Small intestine (tissue), 16 donors: ENCODE measurements at places on chromosomes 13 and 19. TPM values are rescaled to one million over a fixed set of nuclear protein-coding genes. Genes with fewer than 3 reads are reported as not detected.

Gene ZNF441
- 1.6 TPM for polyA plus RNA-seq

DNA sequence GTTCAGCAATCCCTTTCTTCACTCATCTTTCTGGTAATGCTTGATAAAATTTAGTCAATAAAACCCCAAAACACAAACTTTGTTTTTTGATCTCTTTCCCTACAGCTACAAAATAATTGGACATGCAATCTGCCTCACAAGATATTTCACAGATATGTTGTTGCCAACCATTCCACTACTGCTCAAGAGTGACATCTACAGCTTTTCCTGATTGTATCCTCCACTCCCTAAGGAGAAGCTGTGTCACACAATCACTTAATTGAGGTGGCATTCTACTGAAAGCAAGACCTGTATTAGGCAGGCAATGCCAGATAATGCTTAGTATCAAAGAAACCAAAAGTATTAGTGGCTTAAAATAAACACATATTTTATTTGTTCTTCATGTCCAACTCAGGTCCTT lies 1646.2 kb upstream of the SPRY2 start:
- H3K27ac ChIP-seq: no peak overlapping the region
- DNase-seq: peak; percentile 1
- H3K36me3 ChIP-seq: no peaks in the 10 kb centered on the region

Gene C19orf38
- 2.6 TPM for polyA plus RNA-seq

DNA sequence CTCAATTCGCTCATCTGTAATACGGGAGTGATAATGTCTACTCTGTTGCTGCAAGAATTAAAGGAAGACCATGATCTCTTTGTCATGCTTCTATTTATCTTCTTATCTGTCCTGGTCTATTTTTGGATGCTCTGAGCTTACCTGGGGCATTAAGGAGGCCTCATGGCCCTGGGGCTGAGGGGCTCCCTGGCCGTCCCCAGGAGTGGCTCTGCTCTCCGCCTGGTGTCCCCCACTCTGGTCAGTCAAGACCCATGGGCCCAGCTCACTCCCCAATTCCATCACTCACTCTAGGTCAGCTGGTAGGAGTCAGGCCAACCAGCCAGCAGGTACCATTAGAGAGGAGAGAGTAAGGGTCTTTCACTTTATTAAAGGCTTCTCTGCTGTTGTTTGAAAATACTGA lies 1.1 kb upstream of the CHST8 start:
- peaks cover 13% of the 10 kb centered on the region for H3K27me3 ChIP-seq
- no peak for DNase-seq
- H3K27ac ChIP-seq: no peak overlapping the region
- no peaks in the 10 kb centered on the region for H3K4me1 ChIP-seq

Gene KISS1R
- polyA plus RNA-seq: 0.55 TPM

DNA sequence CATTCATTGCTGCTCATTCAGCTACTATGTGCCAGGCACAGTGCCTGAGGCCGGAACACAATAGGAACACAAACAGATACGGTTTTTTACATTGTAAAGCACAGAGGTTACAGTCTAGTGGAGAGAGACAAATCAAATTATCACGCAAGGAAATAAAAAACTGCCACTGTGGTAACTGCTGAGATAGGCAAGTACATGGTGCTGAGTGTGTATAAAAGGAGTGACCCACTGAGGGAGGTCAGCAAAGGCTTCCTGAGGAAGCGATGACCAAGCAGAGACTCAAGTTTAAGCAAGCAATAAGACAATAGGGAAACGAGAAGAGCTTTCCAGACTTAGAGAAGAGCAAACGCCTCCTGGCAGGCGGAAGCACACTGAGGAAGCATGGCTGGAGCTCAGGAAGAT lies 56.4 kb downstream of the NUFIP1 start:
- H3K27ac ChIP-seq: peak overlapping the region; percentile 4
- H3K27me3 ChIP-seq: no peaks in the 10 kb centered on the region
- H3K4me3 ChIP-seq: no peak overlapping the region

GRCh38 chr19:35162471-35163326 lies 8.2 kb downstream of the FXYD5 start:
- H3K27me3 ChIP-seq: no peaks in the 10 kb centered on the region
- H3K36me3 ChIP-seq: peaks cover 8% of the 10 kb centered on the region
- no peaks in the 10 kb centered on the region for H3K4me1 ChIP-seq
- H3K4me3 ChIP-seq: no peak overlapping the region

- H3K4me3 ChIP-seq: no peak overlapping the region
- no peaks in the 10 kb centered on the region for H3K36me3 ChIP-seq
- DNase-seq: no peak
- no peaks in the 10 kb centered on the region for H3K27me3 ChIP-seq
Observed at GRCh38 chr19:31863122-31863521, 482.3 kb upstream of the ZNF507 start.
